Activated CD4-positive, alpha-beta T cell treated with anti-CD3 and anti-CD28 coated beads for 1 hour (primary cell): ENCODE measurements at places on chromosomes 5 and 9.

GRCh38 chr5:143166661-143167420, 236.6 kb downstream of the NR3C1 start:
- no peak for DNase-seq

DNA sequence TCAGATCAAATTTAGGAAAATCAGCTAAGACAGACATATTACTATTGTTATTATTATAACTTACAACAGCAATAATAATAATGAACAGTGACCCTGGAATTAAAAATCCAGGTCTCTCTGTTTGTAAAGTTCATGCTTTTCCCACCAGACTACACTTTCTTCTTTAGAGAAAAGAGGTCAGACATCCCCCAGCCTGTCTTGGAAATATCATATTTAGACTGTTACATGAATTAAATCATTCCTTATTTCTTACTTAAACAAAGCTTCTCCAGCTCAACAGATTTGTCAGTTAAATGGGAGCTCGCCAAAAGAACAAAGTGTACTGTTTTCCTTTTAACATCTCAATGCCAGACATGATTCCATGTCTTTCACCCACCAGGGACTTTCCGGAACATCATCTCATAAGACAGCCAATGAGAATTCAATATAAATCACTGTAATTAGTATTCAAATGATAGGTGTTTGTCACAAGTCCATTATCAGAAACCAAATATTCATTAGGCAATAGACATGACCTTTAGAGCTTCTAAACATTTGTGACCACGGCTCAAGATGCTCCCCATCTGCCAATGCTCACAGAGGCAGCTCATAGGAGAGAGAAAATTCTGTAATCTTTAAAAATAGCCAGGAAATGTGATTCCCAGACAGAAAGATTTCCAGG, 351.9 kb downstream of the ENC1 start:
- DNase-seq = no peak

DNA sequence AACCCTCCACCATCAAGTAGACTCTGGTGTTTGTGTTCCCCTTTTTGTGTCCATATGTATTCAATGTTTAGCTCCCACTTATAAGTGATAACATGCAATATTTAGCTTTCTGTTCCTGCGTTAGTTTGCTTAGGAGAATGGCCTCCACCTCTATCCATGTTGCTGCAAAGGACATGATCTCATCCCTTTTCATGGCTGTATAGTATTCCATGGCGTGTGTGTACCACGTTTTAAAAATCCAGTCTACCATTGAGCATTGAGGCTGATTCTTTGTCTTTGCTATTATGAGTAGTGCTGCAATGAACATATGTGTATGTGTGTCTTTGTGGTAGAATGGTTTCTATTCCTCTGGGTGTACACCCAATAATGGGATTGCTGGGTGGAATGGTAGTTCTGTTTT, 140.1 kb downstream of the BASP1 start:
- no peak for DNase-seq

GRCh38 chr5:100643473-100643872, 108.3 kb downstream of the FAM174A start:
- DNase-seq = no peak

- DNase-seq = no peak
Measured at GRCh38 chr5:103424453-103425205, 138.0 kb downstream of the NUDT12 start.

DNA sequence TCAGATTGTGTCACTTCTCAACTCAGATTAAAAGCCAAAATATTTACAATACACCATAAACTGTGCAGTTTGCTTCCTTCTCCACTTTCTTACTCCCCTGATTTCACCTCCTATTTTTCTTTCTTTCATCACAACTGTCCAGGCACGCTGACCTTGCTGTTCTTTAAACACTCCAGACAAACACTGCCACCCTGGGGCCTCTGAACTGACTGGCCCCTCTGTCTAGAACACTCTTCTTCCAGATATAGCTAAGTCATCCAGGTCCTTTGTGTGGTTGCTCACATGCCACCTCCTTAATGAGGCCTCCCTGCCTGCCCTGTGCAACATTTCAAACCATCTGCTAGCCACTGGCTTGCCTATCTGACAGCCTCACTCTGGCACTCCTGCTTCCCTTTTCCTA, 46.6 kb downstream of the ATG10 start:
- no peak for DNase-seq

- no peak for DNase-seq
Measured at GRCh38 chr9:16869882-16870595, 431 bp downstream of the BNC2 start.

- no peak for DNase-seq
Measured at GRCh38 chr9:69811351-69811868, 9.2 kb upstream of the CFAP95 start.

DNA sequence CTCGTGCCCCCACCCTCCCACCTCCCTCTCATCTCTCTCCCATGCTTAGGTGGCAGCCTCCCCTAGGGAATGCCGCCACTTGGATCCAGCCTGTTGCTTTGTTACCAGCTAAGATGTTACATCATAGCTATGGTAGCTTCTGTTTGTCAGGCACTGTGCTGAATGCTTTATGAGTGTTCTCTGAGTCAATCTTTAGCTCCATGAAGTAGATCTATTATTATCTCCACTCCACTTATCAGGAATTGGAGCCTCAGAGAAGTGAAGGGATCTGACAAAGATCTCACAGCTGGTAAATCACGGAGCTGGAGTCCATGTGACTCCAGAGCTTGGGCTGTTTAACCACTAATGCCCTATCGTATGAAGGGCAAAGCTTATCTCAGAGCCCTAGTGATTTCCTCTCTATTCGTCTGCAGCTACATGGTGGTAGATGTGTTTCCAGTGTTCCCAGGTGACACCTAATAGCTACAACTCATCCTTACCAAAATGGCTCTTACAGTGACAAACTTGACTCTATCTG, 54.1 kb downstream of the GARNL3 start:
- no peak for DNase-seq

DNA sequence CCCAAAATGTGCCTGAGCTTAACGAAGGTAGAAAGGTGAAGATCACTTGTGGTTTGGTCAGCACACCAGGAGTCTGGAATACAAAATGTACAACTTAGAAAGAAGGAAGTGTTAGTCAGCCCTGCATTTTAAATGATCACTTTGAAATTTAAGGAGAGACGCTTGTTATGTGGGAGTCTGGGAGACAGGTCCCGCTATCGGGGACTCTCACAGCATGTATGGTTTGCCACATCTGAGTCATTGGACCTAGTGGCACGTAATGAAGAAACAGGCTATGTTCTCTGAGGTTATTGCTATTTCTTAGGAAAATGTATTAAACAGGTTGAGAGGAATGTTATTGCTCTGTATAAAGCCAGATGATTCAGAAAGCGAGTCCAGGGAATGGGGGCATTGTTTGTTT, 2362.5 kb upstream of the WWC1 start:
- DNase-seq = no peak

GRCh38 chr5:26026044-26026443, 1012.3 kb downstream of the CDH9 start:
- DNase-seq = no peak

DNA sequence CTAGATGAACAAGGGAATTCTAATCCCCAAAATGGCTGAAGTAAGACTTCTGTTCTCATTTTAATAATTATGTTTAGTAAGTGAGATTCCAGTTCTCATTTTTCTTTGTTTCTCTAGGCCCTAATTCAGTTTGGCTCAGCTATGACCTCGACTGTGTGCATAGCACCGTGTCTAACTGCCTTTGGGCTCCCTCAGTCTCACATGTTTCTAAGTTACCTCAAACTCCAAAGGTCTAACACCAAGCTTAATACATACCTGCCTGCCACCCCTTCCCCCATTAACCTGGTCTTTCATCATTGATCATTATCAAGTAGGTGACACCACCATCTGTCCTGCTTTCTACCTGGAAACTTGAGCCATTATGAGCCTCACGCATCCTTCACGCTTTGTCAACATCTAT, 273.2 kb downstream of the SAXO1 start:
- no peak for DNase-seq

- no peak for DNase-seq
Measured at GRCh38 chr5:67577424-67577823, 380.8 kb upstream of the CD180 start.
